ENCODE measurements at places on chromosomes 2 and 18.

DNA sequence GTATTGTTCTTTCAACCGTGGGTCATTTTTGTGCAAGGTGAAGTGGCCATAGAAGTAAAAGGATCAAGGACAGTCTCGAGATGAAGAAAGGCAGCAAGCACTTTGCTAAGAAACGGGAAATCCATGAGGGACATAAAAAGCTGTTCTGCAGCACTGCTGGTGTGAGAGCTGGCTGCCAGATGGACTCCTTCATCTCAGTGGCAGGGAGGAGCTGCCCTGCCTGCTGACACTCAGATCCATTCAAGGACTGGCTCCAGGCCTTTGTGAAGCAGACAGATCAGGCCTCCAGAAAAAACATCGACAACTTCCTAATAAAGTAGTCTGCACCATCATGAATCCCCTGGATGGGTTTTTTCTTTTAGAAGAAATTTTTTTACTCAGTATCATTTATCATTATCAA is 29.5 kb downstream of the RMC1 start:
- DNase-seq: no peak

GRCh38 chr2:48668992-48669391 is 51.3 kb downstream of the GTF2A1L start:
- no peak for DNase-seq

GRCh38 chr2:117985092-117985491 is 28.8 kb downstream of the CCDC93 start:
- no peak for DNase-seq

- DNase-seq: no peak
These were observed 29.4 kb upstream of the FRZB start for GRCh38 chr2:182895798-182896197.

DNA sequence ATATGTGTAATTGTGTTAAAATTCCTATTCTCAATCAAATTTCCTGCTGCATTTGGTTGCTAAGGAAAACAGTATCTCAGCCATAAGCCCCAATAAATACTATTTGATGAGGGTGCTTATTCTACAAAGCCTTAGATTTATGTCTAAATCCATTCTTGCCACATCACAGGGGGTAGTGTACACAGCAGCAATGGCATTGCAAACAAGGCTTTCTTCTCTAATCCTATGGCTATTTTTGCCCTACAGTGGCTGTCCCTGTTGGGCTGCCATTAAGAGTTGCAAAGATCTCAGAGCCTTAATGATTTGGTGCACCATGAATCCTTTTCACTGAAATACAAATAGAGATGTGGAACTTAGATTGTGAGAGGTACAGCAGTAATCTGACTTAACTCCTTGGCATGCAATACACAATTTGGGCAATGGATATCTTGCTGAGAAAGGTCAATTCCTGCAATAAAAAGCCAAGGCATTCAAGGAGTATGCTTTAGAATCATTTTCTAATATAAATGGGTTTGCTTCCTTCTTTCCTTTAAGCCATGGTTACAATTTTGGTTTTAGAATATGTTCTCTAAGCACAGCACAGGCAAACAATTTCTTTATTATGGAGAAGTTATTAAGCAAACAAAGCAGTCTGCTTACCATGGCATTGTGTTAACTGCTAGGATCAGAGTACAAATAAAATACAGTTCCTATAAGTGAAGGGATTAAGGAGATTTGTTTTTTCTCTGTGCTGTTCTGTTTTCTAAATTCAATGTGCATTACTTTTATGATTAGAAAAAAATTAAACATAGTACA is 69.8 kb upstream of the CD302 start:
- DNase-seq: no peak

GRCh38 chr2:149330127-149331022 is at the start of gene LYPD6:
TSS of gene LYPD6 (plus strand) at chr2:149330587. CDS start at chr2:149437709, 107,122 bp downstream.
- DNase-seq: no peak

DNA sequence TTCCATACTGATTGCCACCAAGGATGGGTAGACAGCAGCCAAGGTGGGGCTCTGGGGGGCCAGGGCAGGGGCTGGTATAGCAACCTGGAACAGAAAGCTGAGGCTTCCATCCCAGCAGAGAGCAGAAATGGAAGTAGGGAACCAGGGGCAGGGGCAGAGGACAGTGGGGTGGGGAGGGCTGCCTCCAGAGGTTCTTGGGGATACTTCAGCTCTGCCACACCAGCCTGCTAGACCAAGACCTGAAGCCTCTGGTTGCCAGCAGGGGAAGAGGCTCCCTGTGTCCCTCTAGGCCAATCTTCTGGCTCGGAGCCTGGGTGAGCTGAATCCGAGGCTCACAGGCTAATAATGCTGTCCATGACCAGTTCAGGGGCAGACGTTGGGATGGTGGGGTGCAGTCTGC is 329.0 kb downstream of the DYSF start:
- DNase-seq: no peak

DNA sequence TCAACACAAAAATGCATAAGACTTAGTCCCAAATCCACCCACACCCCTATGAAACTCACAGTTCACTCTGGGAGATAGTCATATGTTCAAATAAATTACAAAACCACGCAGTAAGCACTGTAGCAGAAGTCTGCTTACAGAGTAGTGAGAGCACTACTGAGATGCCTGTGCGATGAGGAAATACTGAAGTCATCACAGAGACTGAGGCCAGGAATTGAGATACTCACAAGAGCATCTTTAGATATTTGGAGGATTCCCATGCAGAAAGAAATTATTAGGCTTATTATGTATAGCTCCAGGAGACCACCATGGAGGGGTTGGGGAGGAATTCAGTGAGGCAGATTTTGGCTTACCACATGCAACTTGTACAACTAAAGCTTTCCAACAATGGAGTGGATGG is 82.3 kb downstream of the ANTXR1 start:
- DNase-seq: no peak

DNA sequence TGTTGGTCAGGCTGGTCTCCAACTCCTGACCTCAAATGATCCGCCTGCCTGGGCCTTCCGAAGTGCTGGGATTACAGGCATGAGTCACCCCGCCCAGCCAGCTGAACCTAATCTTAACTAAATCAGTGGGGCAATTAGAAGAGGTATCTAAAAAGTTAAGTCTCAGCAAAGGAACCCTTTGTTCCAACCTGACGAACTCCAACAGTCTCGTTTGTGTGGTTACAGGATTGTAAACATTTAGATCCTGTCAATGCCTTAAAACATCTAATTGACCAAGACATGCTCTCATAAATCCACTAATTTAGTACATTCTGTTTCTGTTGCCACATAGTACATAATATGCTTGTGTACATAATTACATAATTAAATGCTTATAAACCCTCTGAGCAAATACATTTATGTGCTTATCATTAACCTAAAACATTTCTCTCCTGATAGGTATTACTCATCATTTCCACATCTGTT is 31.1 kb upstream of the STK39 start:
- no peak for DNase-seq

GRCh38 chr2:182259629-182260150 is 167.1 kb downstream of the PDE1A start:
- no peak for DNase-seq

- no peak for DNase-seq
These were observed 19.4 kb upstream of the ACVR1 start for GRCh38 chr2:157895531-157895930.

GRCh38 chr18:22238036-22238435 is 68.6 kb downstream of the GATA6 start:
- DNase-seq: no peak

- peak; percentile 93 for DNase-seq
These were observed at the start of gene SPAG16 for GRCh38 chr2:213284105-213285090. TSS of gene SPAG16 (plus strand) at chr2:213284464.

DNA sequence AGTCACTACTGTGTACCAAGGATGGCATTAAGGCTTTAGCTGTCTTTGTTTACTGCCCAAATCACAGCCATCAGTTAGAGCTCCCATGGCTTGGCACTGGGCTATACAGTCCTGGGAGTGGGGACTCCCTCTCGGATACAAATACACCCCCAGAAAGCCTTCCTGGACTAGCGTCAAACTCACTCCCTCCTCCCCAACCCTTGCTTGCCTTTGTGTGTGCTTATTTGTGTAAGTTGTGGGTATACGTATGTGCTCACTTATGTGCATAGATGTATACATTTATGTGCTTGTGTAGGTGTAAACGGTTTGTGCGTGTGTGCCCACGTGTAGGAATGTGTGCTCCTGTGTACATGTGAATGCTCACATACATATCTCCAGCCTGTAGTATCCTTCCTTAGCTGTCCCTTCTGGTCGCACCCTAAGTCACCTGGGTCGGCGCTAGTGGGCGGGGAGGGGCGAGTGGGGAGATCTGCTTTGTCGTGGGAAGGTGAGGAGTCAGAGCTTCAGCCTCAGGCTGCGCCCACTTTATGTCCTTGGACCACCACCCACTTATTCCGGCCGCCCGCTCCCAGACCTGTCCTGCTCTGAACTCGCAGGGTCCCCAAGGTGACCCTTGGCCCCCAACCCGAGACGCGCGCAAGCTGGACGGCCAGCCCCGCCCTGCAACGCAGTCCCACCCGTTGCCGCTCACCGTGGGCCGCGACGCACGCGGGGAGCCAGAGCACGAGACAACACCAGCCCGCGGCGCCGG is 461 bp downstream of the PRADC1 start:
- DNase-seq: no peak

DNA sequence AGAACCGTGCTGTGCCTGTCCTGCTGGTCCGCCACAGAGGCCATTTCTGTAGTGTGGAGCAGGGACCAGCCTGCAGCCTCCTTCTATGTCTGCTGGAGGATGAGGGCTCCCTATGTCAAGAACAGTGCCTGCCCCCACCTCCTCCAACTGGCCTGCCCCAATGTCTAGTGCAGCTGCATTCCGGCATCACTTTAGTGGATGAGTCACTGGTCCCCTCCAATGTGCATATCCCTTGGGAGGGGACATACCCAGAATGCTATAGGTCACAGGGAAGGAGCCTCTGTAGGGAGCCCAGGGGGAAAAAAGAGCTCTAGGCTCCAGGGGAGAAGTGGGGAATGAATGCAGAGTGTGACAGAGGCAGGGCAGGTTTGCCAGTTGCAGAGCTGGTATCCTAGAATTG is 219.6 kb downstream of the CELF4 start:
- DNase-seq: no peak

GRCh38 chr18:70553936-70554260 is 265.1 kb downstream of the SOCS6 start:
- DNase-seq: no peak

DNA sequence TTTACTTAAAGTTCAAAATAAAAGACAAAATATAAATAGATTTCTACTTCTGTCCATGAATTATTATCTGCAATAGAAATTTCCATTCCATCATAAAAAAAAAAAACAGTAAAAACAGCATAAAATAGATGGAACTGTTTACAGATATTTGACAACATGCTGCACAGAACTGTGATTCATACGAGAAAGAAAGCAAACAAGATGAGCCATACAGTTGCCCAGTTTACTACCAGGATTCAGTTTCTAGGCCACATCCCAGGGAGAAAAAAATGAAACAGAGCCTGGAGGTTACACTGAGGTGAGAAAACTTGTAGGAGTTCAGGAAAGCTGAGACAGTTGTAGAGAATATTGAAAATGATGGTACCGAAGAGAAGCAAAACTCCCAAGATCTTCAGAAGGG is 1426.9 kb upstream of the ACVR2A start:
- DNase-seq: no peak

- DNase-seq: peak; percentile 27
These were observed 1.2 kb upstream of the CHMP1B start for GRCh38 chr18:11849841-11850634.

- no peak for DNase-seq
These were observed 414.5 kb upstream of the KLHL29 start for GRCh38 chr2:22970284-22970975.

- no peak for DNase-seq
These were observed 215.6 kb upstream of the ARL4C start for GRCh38 chr2:234712421-234712935.

DNA sequence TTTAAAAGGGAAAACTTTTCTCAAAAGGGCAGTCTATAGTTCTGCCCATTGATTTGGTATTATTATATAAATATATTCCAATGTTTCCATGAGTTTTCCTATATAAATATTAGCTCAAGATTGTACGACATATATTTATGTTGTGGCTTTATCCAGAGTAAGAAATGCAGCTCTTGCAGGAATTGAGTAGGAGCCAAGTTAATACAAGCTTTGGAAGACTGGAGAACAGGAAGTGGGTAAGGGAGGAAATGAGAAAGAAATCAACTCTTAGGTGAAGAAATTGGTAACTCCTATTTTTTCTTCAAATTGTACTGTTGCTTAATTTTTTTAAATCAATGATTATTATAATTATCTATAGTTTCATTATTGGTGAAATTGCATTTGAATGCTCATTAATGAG is 105.4 kb upstream of the FAM117B start:
- no peak for DNase-seq

DNA sequence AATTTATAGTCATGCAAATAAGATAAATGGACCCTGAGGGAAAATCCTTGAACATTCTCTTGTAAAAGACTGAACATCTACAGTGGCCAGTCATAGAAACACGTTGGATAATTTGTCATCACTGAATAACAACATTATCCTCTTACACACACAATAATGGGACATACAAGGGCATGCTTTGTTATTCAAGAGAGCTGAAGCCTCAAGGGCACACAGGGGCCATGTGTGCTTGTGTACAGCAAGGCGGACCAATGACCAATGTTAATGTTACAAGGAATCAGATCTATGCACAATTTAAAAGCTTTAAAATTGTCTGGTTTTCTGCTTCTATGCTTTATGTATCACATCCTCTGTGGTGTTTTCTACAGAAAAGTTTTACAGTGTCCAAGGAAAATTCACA is 23.7 kb downstream of the COL6A3 start:
- no peak for DNase-seq

GRCh38 chr2:198731842-198732399 is 725.8 kb downstream of the SATB2 start:
- no peak for DNase-seq

DNA sequence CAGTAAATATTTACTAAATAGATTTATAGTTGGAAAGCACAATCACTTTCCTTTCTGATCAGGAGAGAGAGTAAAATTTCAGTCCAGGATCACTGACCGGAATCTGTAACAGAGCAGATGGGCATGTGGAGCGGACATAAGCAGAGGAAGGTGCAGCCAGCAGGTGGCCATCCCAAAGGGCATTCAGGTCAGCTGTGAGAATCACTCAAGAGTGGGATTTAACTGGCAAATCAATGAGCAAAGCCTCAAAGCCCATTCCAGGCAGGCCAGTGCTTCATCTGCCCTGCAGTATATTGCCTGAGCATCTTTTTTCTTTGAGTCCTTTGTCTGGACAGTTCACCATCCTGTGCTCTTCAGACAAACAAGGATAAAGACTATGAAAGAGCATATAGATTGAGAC is 166.4 kb upstream of the SLC14A2 start:
- DNase-seq: no peak

Measured in activated T-cell treated with anti-CD3 and anti-CD28 coated beads for 4 hours (primary cell).